ENCODE measurements at places on chromosomes 2 and 18. TPM values are rescaled to one million over a fixed set of nuclear protein-coding genes. Genes with fewer than 3 reads are reported as not detected.
A peak's percentile ranks its signal among the peaks of the same experiment; 100 is the strongest.

The POLR1B gene
- polyA plus RNA-seq, result 18.9 TPM

The TNS1 gene
- 10.6 TPM for polyA plus RNA-seq

The SERPINB4 gene
- polyA plus RNA-seq, result not detected

The FER1L5 gene
- polyA plus RNA-seq, result not detected

The SLC39A10 gene
- polyA plus RNA-seq, result 38.4 TPM

The TACR1 gene
- 0.14 TPM for polyA plus RNA-seq

The THADA gene
- 24.2 TPM for polyA plus RNA-seq

The REG3G gene
- polyA plus RNA-seq, result not detected

The HMSD gene
- polyA plus RNA-seq, result 0.12 TPM

The MROH2A gene
- polyA plus RNA-seq, result 0.04 TPM

The DSC2 gene
- 0.87 TPM for polyA plus RNA-seq

DNA sequence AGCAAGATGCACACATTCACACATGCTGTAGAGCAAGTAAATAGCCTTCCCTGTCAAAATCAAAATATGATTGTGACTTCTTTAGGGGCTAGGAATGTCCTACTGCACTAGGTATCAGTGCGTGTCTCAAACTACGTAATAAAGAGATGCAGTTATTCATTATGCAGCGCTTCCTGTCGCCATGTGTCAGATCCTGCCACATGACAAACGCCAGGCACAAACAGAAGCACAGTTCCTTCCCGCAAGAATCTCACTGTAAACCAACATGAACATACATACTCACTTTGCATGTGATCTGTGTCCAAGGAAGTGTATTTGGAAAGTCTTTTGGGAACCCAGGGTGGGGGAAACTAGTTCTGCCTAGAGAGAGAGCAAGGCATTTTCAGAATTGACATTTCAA lies 599.9 kb downstream of the RNF144A start:
- DNase-seq, result no peak

- no peak for DNase-seq
Measured at GRCh38 chr2:158835431-158835830, 40.3 kb downstream of the DAPL1 start.

DNA sequence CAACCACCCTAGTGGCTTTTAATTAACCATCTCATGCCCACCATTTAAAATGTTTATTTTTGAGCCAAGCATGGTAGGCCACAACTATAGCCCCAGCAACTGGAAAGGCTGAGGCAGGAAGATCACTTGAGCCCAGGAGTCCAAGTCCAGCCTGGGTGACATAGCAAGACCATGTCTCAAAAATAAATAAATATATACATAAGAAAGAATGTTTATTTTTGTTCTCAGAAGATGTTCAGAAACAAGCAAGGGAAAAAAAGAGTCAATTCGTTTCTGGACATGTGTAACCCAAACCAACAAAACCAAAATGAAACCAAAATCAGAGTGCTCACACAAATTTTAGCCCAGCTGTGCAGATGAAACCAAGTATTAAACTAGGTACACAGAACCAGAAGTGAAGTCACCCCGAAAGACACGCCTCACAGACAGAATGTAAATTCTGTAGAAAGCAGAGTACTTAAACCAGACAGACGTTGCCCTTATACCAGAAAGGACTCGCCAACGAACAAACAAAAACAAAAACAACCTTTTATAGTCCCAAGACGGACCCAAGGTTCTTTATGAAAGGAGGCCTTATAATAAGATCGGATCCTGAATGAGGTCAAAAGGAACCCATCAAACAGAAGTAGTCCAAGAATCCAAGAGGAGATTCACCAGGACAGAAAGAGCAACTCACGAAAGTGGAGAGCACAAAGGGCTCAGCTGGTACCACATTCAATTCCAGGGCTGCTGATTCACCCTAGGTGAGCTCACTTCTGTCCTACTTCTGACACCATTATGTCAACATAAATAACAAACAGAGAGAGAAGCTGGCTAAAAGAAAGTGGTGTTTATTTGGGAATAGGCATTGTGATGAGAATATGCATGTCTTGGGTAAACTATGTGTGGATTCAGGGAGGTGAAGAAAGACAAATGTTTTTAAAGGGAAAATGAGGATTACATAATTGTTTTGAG lies 31.8 kb upstream of the MTCL1 start:
- peak; percentile 44 for DNase-seq

DNA sequence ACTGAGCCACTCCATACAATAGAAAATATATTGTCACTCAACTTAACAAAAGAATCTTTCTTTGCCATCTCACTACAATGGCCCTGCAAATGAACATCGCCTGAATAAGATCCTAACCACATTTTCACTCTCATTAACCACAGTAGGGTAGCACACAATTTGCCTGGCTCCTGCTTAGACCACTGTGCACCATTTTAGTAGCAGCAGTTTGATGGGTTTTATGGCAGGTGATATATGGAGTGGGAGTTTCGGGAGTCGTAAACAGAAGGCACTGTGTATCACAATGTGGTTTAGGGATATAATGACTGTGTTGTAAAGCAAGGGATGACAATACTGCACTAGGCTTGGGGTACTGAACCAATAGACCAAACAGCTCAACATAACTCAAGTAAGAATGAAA lies 617.4 kb downstream of the BCL11A start:
- DNase-seq, result no peak

GRCh38 chr2:71694501-71695234 lies 241.3 kb downstream of the DYSF start:
- DNase-seq, result no peak

DNA sequence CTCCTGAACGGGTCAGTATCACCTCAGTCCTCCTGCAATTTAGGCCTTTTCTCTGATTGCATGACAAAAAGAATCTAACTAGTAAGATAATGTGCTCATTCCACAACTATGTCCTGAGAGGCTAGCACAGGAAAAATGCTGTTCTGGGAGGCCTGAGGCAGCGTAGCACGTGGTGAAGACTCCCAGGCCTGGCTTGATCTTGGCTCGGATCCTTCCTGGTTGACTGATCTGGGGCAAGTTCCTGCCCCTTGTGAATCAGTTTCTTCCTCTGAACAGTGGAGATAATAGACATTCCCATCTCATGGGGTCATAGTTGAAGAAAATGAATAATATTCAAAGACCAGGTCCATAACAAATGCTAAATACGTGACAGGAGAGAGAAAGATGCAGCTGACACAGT lies 12.3 kb downstream of the FBLN7 start:
- no peak for DNase-seq

DNA sequence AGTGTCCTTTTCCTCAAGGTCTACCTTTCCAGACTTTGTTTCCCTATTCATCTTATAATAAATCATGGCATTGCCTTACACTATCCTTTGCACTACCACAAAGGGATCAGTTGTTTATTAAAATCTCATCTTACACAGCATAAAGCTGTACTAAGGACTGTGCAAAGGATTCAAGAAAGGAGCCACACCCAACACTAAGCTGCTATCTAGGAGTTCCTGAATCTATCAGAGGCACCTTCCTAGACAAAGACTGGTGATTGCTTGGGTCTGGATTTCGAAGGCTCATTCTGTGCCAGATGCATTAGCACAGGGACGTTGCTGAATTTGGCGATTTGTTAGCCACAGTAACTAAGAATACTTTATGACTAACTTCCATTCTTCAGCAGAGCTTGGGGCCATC lies 412.0 kb downstream of the NUP35 start:
- no peak for DNase-seq

DNA sequence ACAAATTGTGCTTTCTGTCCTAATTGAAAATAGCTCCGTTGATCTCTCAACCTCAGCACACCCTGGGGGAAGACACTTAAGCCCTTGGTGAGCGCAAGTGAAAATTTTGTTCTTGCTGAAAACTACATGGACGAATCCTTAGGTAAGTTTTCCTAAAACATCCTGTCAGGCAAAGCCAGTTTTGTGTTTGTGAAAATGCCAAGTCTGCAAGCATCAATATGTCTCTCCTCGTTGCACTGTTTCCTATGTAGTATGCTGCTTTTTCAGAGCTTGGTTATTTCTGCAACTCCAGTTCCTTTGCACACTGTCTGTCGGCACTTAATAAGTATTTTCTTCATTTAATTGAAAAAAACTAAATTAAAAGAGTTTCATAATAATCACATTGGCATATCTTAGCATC lies 146.9 kb upstream of the POU3F3 start:
- DNase-seq, result no peak

GRCh38 chr18:36325846-36326245 lies 28.3 kb downstream of the FHOD3 start:
- DNase-seq, result no peak

GRCh38 chr18:4640349-4641012 lies 185.4 kb upstream of the DLGAP1 start:
- no peak for DNase-seq

- peak; percentile 38 for DNase-seq
Measured at GRCh38 chr2:107808959-107809358, 17.7 kb upstream of the RGPD4 start.

GRCh38 chr18:8980918-8981317 lies 121.6 kb upstream of the NDUFV2 start:
- DNase-seq, result no peak

DNA sequence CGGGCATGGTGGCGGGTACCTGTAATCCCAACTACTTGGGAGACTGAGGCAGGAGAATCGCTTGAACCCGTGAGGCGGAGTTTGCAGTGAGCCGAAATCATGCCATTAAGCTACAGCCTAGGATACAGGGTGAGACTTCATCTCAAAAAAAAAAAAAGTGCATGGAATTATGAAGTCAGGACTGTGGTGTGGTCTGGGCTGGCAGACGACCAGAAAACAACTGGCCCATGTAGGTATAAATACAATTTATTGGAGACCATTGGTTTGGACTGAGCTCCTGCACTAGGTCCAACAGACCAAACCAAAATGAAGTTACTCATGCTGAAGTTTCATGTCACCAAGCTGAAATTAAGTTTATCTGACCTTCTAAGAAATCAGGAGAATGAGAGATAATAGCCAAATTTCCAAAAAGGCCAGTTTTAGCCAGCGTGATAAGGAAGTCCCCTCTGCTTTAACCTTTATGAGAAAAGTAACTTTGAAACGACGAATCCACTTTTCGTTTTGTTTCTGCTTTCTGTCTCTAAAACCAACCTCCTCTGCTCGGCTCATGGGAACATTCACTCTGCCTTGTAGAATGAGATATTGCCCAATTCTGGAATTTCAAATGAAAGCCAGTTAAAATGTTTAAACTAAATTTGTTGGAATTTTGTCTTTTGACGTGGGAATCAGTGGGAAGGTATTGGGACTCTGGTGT lies 17.7 kb upstream of the RAB10 start:
- no peak for DNase-seq

GRCh38 chr18:76495435-76496193 lies 572 bp upstream of the ZNF516 start:
- peak; percentile 7 for DNase-seq

DNA sequence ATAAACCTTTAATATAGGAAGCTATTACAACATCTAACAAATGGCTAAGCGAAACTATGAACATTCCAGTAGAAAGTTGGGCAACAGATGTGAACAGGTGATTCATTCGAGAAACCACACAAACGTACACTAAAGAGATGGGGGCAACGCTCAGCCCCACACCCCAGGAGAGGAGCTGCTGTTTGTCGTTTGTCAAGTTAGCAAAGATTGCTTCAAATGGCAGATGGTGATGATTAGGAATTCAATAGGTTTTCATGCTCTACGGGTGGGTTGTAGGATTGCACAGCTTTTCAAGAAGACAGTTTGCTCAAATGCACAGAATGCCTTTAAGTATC lies 154.7 kb upstream of the HDAC4 start:
- DNase-seq, result no peak

GRCh38 chr2:137912371-137912770 lies 51.9 kb upstream of the HNMT start:
- no peak for DNase-seq

DNA sequence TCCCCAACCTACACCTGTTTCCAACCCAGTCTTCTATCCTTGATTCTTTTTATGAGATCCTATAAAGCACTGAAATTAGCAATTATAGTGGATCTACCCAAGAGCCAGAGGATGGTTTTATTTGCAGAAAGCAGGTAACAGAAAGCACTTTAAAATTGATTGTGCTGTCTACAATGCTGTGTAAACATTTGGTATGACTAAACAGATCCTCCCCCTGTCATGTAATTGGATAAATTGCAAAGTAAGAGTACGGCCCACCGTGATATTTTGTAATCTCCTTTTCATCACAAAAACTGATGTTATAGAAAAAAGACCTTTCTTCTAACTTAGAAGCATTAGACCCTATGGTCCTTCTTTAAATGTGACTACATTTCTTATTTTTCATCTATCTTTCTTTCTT lies 11.3 kb upstream of the PPP3R1 start:
- DNase-seq, result no peak

DNA sequence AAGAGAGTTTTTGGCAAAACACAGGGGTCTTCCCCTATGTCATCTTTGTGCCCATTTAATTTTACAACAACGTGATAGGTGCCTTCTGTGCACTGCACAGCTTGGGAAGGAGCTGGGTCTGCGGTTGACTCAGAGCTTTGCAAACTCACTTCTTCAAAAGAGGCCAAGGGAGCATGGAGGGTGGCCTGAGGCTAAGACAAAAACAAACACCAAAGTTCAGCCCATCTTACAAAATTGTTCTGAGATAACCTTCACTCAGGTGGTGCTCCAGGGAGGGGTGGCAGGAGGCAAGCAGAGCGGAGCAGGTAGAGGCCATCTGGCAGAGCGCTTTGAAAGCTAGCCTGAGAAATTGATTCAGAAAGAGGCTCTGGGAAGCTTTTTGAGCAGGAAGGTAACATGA lies 9.8 kb downstream of the SOWAHC start:
- no peak for DNase-seq

- DNase-seq, result peak; percentile 33
Measured at GRCh38 chr18:26225022-26225693, 1.1 kb upstream of the TAF4B start.

- DNase-seq, result no peak
Measured at GRCh38 chr2:42125841-42126594, 43.1 kb upstream of the EML4 start.

DNA sequence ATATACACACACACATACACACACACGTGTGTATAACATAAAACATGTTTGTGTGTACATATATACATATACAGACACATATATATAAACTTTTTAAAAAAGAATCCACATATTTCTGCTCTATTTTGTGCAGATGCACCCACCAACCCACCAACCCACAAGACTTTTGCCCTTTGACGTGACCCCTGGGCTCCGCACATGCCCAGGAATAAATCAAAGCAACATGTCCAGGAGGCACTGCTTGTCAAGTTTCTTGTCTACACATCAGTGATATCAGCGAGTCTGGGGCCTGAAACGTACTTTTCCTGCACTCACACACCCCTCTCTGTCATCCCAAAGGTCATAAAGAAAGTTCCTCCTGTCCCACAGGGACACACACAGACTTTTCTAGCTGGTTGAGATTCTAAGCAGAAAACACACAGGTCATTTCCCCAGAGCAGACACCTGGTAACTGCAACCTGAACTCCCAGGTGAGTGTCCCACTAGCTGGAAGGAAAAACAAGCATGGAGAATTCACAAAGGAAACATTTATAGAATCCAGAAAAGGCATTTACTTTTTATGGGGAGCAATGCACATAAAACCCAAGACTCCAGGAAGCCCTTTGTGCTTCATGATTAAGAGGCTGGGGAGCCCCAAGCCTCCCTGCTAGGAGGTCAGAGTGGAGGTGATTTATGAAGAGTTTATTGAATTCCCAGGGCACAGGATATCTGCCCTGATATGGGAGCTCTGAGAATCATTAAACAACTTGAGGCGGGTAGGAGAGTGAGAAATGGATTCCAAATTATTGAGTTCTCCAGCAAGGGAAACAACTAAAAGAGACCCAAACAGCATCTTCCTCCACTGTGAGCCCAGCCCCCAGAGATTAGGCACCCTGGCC lies 211.6 kb downstream of the MGAT5 start:
- DNase-seq, result no peak

GRCh38 chr2:168480356-168480755 lies 24.3 kb downstream of the CERS6 start:
- DNase-seq, result peak; percentile 7

- DNase-seq, result no peak
Measured at GRCh38 chr2:98809878-98810587, 79.1 kb upstream of the MGAT4A start.

GRCh38 chr2:232693344-232693743 lies 3.8 kb upstream of the GIGYF2 start:
- no peak for DNase-seq

Measured in A549 (cell line).